ENCODE measurements at places on chromosomes 4 and X. TPM values are rescaled to one million over a fixed set of nuclear protein-coding genes. Genes with fewer than 3 reads are reported as not detected.

GRCh38 chrX:31658360-31658759 is 586.5 kb upstream of the FTHL17 start:
- DNase-seq: no peak

- DNase-seq: no peak
These were observed 487.7 kb upstream of the INTU start for GRCh38 chr4:127145006-127145540.

Gene CXCL1
- total RNA-seq: 22.3 TPM

- no peak for DNase-seq
These were observed 107.3 kb downstream of the EFNB1 start for GRCh38 chrX:68936126-68936525.

GRCh38 chr4:5340991-5341451 is 289.7 kb downstream of the STK32B start:
- no peak for DNase-seq

GRCh38 chr4:22482250-22483127 is 33.4 kb downstream of the ADGRA3 start:
- no peak for DNase-seq

DNA sequence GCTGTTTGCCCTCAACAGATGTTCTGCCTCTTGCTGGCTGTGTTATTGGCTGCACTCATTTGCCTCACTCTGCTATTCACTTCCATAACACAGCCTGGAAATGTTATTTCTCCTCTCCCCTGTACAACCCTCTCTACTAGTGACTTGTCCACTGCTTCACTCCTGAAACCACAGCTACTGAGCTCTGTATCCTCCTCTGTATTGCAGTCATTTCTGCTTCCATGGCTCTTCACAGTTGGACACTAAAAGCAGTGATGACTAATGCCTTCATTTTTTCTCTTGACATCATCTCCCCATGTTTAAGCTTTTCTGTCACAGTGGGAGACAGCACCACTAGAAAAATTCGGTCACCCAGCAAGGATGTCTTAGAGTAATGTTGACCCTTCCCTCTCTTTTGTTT is 123.0 kb upstream of the PPP1R2C start:
- no peak for DNase-seq

DNA sequence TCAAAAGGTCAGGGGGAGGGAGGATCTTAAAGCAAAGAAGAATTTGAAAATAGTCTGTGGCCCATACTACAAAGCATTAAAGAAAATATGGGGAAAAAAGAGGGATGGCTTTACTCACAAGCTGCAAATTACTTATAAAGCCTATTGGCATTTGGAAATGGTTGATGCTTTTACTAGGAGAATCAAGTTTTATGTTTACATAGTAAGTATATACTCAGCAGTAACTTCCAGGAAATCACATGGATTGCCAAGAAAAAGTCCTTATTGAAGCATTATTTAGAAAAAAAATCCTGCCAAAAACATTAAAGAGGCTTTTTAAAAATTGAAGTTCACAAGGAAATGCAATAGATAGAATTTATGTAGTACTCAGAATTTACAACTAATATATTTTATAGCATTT is 8.4 kb upstream of the SH3RF1 start:
- no peak for DNase-seq

Gene PDCL2
- not detected for total RNA-seq

Data from left colon (tissue), 2 donors.